Activated CD8-positive, alpha-beta T cell treated with anti-CD3 and anti-CD28 coated beads, Interleukin-2, amount 10 ng/mL, durations not matched to agents 7 days and 5 days (primary cell): ENCODE measurements at places on chromosomes 3 and 15. TPM values are rescaled to one million over a fixed set of nuclear protein-coding genes. Genes with fewer than 3 reads are reported as not detected.

DNA sequence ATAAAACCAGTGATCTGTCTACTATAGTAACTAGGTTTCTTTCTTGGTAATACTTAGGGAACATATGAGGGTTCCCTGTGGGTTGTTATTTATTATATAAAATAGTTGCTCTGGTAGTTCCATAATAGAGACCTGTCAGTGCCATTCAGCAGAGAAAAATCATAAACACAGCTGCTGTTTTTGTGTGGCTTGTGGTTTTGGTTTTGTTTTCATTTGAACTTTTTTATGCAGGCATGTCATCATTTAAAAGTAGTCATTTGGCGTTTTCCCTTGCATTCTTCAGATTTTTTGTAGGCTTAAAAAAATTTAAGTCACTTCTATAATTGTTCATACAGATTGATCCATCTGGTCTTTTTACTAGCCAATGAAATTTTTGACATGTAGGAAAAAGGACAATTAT lies 47.9 kb downstream of the PIK3CA start:
- peak; percentile 39 for DNase-seq

DNA sequence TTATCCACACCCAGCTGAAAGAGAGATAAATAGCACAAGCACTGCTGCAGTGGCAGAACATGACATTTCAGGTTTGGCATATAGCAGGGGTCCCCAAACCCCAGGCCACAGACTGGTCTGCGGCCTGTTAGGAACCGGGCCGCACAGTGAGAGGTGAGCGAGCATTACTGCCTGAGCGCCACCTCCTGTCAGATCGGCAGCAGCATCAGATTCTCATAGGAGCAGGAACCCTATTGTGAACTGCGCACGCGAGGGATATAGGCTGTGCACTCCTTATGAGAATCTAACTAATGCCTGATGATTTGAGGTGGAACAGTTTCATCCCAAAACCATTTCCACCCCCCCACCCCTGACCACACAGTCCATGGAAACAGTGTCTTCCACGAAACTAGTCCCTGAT lies 54.6 kb downstream of the CCR4 start:
- DNase-seq = no peak

DNA sequence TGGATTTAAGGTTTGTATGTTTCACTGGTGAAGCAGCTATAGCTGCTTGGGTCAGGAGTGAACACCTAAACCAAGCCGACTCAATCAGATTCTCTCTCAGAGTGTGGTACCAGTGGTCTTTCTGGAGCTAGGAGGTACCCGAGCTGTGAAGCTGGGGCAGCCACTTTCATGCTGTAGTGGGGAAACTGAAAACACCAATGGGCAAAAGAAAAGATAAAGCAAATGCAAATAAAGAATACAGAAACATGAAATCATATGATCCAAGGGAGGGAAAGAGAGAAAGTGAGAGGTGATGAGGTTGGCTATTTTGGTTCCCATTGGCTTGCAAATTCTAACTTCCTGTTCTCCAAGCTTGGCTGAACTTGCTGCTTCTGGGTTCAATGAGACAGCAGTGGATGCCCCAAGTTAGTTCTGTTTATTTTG lies 212.3 kb upstream of the CFAP20DC start:
- DNase-seq = no peak

DNA sequence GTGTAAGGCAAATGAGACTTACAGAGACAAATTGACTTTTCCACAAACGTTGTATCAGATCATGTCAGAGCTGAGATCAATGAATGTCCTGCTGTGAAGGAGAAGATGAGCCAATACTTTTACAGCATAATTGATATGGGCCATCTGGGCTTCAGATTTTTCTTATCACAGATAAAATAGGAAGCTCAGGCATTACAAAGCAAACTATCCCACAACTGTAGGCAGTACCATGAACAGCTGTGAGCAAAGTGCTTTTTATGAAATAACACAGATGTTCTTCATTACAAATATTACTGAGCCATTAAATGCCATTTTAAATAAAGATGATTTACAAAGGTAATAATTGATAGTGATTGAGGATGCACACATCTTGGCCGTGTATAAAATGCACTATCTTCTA lies 852.3 kb downstream of the OTOL1 start:
- DNase-seq = no peak

The RARRES1 gene
- total RNA-seq = not detected
